ENCODE measurements at places on chromosomes 11 and 22.

DNA sequence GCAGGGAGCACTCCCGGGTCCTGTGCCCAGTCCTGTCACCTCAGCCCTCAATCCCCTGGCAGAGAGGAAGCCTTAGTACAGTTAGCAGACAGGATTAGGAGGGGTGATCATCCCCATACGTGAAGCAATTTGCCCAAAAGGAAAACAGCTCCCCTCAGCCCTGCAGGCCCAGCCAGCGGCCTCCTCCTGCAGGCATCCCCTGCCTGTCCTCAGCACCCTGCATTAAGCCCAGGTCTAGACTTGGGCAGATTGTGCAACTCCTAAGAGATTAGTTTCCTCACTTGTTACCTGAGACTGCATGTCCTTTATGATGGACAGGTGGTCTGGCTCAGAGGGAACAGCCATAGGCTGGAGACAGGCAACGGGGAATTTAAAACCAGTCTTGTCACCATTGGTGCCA, 95.5 kb upstream of the TMEM45B start:
- no peak for DNase-seq

DNA sequence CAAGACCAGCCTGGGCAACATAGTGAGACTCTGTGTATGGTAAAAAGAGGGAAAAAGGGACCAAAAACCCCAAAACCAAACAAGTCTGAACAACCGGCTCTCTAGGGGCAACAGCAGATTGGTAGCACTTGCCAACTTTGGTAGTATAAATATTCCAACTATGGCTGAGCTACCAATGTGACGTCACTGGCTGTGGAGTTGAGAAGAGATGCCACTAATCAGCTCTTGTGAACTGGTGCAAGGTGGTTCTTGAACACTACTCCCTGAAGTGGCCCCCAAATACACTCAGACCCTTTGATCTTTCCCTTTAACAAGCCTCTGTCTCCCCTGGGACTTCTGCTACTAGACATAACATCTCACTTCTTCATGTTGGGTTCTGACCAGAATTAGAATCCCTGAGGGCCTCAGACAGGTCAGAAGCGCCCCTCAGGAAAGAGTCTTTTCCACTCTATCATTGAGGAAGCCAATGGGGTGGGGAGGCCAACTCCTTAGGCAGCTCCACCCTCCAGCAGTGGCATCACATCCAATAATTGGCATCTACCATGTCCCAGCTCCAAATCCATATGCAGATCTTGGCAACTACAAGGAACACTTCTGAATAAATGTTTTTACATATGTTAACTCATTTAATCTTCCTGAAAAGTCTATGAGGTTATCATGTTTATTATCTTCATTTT, 49.2 kb downstream of the RPL27A start:
- DNase-seq: no peak

- no peak for DNase-seq
These were observed 53.5 kb downstream of the MYH9 start for GRCh38 chr22:36334081-36334820.

- no peak for DNase-seq
These were observed 76.9 kb downstream of the TENM4 start for GRCh38 chr11:79363861-79364378.

GRCh38 chr11:77440678-77441077, 33.2 kb downstream of the PAK1 start:
- no peak for DNase-seq

GRCh38 chr11:5727691-5728090, 8.6 kb upstream of the OR56B1 start:
- no peak for DNase-seq

DNA sequence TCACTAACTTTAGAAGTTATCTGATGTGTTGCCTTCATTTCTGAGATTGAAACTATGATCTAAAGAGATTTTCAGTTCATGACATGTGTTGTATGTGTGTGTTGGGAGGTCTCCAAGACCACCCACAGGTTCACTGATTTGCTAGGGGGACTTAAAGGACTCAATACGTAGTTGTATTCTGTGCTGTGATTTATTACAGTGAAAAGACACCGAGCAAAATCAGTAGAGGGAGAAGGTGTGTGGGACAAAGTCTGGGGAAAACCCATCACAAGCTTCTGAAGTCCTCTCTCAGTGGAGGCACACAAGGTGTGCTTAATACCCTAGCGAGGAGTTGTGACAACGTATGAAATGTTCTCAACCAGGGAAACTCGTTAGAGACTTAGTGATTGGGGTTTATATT, 35.6 kb downstream of the RNF169 start:
- DNase-seq: no peak

DNA sequence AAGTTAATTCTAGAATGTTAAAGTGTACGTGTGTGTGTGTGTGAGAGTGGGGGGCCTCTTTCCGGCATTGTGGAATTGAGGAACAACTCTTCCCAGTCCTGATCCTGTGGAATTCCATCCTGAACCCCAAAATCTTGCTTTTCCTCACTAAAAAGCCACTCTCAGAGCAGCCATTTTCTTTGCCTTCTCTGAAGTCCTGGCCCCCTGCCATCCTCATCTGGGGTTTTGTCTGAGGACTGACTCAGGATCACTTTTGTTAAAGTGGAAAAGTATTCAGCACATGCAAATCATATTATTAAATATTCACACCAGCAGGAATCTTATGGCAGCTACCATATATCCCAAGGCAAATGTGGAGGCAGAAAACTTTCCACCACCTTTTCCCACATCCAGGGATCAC, 3.8 kb downstream of the SCN4B start:
- DNase-seq: no peak

- peak; percentile 73 for DNase-seq
These were observed 96.5 kb downstream of the NXPE2 start for GRCh38 chr11:114774599-114775361.

DNA sequence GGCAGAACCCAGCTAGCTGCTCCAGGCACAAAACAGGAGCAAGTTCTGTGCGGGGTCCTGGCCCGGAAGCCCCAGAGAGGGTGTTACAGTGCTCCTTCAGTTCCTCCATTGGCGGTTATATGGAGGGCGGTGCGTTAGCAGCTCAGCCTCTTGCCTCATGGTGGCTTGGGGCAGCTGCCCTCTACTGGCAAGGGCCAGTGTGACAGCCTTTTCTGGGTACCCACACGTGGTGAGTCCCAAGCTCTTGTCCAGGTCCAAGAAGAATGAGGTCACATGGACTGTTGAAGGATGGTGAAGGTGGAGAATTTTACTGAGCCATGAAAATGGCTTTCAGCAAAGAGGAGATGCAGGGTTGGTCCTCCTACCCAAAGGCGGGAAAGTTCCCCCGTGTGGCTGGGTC, 100.5 kb downstream of the WT1 start:
- DNase-seq: no peak

- no peak for DNase-seq
These were observed 589.1 kb upstream of the ANO3 start for GRCh38 chr11:25742800-25743199.

DNA sequence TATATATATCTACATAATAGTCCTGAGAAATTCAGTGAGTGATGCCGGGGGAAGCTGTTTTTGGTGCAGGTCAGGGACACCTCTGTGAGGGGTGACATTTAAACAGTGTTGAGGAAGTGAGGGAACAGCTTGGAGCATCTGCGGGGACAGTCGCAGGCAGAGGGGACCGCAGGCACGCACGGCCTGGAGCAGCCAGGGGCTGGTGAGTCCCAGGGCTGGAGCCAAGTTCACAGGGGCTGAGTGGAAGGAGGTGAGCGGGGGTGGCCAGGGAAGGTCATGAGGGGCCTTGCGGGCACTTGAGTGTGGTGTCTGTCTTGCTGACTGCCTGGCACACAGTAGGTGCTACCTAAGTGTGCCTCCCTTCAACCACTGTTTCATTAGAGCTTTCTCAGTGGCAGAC, 65.4 kb downstream of the TSPAN18 start:
- no peak for DNase-seq

GRCh38 chr11:128437136-128437535, 150.2 kb downstream of the ETS1 start:
- DNase-seq: peak; percentile 63

DNA sequence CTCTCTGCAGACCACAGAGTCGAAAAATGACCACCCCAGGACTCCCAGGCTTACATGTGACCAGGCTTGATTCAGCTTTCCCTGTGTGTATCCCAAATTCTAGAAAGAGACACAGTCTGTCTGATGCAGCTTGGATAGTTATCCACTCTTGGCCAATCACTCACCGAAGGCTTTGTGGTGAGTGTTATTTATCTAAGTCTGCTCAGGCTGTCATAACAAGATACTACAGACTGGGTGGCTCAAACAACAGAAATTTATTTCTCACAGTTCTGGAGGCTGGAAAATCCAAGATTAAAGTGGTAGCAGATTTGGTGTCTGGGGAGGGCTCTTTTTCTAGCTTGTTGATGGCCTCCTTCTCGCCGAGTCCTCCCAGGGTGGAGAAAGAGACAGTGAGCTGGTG, 63.2 kb downstream of the ZBTB16 start:
- no peak for DNase-seq

GRCh38 chr11:65338676-65339075, 5.0 kb downstream of the DPF2 start:
- DNase-seq: no peak

DNA sequence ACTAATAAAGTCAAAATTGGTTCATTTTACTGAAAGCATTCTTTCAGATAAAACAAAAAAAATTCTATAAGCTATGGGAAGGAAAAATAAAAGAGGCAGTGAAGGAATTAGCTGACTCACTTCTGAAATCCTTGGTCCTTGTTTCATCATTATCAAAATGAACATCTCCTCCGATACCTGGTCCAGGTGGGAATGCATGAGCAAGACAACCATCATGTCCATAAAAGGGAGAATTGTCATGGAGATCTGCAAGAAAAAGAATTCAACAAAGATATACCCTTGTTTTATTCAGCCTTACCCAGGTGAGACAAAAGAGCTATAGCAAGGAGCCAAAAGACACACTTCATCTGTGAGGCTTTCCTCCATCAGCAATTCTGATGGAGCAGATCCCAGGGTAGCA, 27.2 kb downstream of the MMP10 start:
- no peak for DNase-seq

DNA sequence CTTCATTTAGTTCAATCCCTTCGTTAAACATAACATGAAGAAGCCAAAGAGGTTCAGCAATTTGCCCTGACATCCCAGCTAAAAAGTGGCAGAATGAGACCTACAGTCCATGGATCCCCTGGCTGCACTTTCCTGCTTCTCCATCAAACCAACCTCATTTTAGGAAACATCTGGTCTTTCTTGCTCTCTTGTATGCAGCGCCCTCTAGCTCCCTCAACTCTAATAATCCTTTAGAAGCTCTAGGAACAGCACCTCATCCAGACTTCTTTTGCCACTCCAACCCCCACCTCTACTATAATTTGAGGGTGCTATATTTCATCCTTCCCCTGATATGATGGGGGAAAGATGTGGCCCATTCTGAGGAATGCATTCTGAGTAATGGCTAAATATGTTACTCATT, 7.4 kb downstream of the CNTF start:
- DNase-seq: peak; percentile 60

GRCh38 chr11:22343371-22344032, 5.3 kb downstream of the SLC17A6 start:
- no peak for DNase-seq

- no peak for DNase-seq
These were observed 49.7 kb upstream of the VPREB1 start for GRCh38 chr22:22194931-22195264.

- DNase-seq: no peak
These were observed 143.5 kb downstream of the MSANTD4 start for GRCh38 chr11:105878510-105878909.

DNA sequence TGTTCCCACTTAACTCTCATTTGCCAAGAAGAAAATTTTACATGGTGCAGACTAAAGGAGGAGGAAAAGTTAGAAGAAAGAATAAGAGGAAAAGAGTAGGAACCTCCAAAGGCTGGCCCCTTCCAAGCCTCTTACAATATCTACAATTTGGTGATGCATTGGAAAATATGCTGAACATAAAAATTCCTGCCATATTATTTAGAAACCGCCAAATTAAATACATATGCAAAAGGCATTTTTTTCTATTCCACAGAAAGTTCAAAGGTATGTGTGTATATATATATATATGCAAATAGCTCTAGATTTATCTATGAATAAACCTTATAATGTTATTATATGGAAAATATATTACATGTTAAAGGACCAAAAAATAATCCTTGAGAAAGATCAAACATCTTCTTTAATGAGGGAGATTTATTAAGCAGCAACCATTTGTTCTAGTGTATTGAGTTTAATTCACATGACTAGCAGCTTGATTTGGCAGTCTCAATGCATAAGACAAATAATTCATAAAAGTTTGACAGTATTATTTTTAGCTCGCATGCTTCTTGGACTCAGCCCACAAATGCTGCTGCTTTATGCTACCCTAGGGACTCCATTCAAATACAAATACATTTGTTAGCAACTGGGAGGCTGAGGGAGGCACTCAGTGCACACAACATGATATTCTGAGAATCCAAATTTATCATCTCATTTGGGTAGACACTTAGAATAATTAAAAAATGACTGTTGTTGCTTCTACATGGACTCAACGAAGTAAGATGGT, 184.9 kb downstream of the SBF2 start:
- peak; percentile 35 for DNase-seq

DNA sequence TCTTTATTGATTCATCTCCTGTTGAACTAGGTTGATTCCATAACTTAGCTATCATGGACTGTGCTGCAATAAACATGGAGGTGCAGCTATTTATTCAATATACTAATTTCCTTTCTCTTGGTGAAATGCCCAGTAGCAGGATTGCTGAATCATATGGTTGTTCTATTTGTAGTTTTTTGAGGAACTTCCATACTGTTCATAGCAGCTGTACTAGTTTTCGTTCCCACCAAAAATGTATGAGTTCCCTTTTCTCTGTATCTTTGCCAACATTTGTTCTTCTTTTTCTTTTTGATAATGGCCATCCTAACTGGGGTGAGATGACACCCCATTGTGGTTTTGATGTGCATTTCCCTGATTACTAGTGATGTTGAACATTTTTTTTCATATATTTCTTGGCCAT, 87.2 kb upstream of the NAV2 start:
- DNase-seq: no peak

- peak; percentile 67 for DNase-seq
These were observed 9.5 kb downstream of the CDC42BPG start for GRCh38 chr11:64834723-64835615.

GRCh38 chr11:101835506-101836063, 79.2 kb upstream of the CEP126 start:
- no peak for DNase-seq
